ENCODE measurements at places on chromosomes 2 and 18.
A peak's percentile ranks its signal among the peaks of the same experiment; 100 is the strongest.

- DNase-seq = no peak
Measured at GRCh38 chr2:194619366-194619765, 1037.7 kb upstream of the SLC39A10 start.

DNA sequence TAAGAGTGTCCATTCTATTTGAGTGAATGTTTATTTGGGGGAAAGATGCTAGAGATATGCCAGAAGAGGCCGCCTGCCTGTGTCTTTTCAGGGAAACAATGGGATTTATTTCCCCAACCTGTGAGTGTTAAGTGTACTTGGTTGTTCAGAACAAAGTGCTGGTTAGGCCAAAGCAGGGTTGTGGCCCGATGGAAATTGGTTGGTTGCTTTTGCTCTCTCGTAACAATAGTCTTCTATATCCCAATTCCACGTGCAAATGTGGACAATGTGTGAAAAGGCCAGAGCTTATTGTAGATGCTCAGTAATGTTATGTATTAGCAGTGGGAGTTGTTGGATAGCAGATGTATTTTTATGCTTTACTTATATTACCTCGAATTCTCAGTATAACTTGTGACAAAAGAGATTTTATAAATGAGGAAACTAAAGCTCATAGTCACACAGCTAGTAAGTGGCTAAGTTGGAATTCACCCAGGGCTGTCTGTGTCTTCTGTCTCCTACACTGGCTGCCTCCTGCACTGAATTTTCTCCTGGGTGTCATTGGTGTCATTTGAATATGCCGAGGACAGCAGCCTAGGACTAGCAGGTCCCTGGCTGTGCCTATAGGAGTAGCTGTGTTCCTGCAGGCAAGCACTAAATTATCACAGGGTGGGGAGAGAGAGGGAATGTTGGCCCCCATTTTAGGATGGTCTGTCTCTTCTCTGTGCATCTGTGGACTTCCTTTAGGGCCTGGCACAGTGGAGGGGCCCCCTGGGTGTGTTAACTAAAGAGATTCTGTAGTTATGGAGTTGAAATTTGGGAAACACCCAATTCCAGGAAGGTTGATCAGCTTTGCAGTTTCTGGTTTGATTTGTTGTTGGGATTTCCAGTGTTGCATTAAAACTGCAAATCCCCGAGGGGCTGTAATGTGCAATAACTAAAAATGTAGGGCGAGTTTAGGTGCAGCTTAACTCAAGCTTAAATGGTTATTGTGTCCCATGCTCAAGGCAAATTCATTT lies 21.6 kb downstream of the GPD2 start:
- no peak for DNase-seq

DNA sequence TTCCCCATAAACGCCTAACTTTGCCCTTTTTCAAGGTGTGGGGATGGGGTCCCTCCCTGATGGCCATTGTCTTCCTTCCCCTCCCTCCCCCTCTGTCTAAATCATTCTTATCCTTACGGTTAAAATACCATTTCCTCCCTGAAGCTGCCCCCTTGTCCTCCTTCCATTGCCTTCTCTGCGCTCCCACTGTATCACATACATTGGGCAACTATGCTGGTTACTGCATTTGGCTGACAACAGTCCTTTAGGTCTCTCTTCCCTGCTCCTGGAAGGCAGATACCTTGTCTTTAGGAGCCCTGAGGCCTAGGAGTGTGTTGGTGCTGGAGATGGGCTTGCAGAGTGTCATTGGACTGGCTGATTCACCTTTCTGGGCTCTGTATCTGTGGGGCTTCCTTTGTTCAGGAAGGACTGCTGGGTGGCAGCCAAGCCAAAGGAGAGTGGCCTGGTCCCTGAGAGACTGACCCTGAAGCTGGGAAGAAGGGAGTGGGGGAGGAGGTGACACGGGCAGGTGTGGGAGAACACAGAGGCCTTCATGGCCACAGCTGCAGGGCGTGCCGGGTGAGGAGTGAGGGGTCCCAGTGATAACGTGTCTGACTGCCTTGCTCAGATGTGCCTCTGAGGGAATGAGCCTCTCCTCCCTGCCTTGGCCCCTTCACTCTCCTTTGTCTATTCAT lies 2.2 kb downstream of the WNT6 start:
- DNase-seq = no peak

DNA sequence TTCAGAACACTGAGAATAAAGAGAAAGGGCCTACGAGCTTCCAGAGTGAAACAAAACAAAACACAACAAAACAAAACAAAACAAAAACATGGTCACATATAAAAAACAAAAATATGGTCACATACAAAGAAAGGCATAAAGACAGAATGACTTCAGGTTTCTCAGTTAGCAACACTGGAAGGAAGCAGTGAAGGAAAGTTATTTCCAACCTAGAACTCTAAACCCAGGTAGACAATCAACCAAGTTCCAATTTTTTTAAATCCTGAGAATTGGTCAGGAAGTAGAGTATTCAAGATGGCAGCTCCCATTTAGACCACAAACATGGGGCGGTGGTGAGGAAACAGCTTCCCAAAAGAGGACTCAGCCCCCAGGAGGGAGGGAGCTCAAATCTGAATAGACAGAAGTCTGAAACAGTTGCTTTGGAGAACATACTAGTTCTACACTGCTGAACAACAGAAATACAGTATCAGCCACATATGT lies 9.1 kb downstream of the DRC1 start:
- peak; percentile 39 for DNase-seq

GRCh38 chr2:229861431-229861830 lies 60.4 kb downstream of the TRIP12 start:
- DNase-seq = no peak

DNA sequence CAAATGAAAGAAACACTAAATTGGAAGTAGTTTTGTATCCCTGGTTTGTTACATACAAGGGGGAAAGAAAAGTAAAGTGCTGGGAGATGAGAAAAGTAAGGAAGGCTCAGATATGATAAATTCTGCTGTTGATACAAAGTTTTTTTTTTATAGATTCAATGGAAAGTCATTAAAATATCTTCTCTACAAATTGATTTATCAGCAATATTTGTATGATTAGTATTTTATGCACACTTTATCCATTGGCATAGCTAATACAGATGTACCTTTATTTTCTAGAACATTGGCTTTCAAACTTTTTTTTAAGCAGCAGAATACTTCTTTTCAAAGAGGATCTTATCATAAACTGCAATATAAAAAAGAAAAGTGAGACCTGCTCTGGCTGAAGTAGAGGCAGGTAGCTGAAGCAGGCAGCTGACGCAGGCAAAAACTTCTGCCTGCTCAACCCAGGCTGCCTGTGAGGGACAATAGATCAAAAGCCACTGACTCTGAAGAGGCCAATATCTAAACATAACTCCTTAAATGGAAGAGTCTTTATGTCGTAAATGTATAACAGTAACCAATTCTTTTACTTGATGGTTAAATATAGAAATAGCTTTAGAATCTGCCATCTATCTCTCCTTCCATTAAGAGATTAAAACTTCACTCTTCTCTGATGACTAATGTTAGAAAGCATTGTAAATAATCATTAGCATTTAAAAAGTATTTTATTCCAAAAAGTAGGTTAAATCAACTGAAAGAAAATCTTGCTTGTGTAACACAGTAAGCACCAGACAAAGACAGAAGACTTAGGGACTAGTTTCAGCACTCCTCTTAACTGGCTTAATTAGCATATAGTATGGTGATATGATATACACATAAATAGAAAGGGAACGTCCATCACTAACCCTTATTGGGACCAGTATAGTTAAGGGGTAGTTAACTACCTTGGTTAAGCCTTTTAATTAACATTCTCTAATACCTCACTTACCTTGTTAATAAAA lies 174.2 kb downstream of the SLC39A10 start:
- DNase-seq = no peak

- DNase-seq = no peak
Measured at GRCh38 chr2:85783796-85784195, 30.0 kb downstream of the ATOH8 start.

DNA sequence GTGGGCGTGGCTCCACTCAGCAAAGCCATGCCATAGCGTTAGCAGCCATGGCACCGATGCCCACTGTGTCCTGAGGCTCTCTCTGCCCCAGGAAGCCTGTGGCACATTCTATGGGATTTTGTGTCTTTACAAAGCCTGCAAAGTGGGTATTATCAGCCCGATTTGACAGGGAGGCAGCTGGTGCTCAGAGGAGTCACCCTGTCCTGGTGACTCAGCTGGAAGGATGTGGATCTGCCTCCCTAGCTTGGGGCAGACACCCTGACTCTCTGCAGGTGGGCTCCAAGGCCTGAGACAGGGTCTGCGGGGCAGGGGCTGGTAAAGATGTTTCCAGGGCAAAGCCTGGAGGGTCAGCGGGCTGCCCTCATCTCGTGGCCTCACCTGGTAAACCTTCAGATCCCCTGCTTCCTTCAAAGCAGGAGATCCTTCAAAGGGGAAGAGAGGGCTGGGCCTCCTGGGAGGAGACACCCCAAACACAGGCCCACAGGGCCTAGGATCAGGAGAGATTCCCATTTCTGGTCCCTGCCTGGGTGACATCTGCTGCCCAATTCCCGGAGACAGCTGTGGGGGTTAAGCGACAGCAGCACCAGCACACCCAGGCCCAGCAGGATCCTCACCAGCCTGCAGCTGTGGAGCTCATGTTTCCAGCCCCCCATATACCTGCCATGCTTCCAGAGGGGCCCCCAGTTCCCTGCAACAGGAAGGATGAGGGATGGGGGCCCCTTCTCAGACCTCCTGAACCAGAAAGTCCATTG lies 3.0 kb upstream of the ASB1 start:
- DNase-seq = no peak

DNA sequence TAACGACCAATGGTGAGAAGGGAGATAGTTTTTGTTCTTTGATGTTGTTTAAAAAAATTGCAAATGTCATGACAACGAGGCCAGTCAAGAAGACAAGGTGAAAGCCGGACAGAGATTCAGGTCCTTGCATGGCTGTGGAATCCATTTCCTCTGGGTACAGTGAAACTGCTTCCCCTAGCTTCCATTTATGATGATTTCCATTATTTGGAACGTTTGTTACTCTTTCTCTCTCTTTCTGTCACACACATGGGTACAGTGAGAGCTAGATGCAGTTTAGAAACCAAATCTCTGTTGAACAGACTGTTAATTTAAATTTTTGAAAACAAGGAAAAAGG lies 57.4 kb upstream of the MSH2 start:
- no peak for DNase-seq

GRCh38 chr2:104487366-104487765 lies 366.5 kb upstream of the POU3F3 start:
- no peak for DNase-seq

GRCh38 chr2:162072976-162073887 lies 783 bp downstream of the DPP4 start:
- DNase-seq = no peak

DNA sequence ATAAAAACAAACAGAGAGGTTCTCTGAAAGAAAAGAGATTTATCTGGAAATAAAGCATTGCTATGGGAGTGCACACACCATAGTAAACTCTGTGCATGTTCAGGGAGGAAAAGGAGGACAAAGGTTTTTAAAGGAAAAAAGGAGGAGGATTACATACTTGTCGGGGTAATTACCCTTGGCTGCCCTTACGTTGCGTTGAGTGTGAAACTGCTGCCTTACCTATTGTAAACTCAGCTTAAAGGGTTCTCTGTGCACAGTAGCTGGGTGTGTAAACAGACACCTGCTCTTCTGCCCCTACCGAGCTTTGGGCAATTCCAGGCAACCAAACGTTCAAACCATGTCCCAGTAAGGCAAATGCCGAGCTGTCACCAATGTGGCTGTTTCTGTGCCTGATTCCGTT lies 29.6 kb upstream of the PXDN start:
- DNase-seq = no peak

DNA sequence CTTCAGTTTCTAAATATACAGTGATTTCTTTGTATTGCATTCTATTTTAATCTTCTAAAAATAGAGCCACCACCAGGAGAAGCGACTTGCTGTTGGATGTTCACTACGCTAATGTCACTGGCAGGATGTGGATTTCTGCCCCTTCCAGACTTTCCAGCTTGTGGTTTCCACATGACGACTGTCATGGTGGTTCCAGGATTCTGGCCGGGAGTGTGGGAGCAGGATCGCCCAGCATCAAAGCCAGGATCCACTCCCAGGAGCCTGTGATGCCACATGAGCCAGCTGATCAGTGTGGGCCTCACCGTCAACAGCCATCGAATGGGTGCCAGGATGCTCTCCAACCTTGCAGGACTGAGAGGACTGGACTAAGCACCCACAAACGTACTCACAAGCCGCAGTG lies 148.8 kb downstream of the HDAC4 start:
- DNase-seq = no peak

- no peak for DNase-seq
Measured at GRCh38 chr18:32483002-32483401, 12.3 kb upstream of the GAREM1 start.

DNA sequence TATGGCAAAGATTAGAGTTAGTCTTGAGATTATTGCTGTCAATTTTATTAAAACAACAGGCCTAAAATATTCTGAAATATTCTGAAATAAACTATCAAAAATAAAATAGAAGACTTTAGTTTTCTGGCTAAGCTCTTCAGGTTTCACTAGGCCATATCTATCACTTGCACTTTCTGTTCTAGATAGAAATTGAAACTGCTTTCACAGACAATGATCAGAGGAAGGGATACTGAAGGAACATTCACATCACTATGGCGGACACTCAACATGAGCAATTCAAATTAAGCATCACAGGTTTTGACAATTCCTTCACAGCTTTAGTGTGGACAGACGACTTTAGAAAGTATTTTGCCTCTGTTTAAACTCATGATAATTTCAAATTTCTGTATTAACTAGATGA lies 586.4 kb upstream of the REG3G start:
- DNase-seq = no peak

- no peak for DNase-seq
Measured at GRCh38 chr2:2332381-2332780, 1.3 kb upstream of the MYT1L start.

- no peak for DNase-seq
Measured at GRCh38 chr2:239756790-239757760, 268.1 kb downstream of the NDUFA10 start.

DNA sequence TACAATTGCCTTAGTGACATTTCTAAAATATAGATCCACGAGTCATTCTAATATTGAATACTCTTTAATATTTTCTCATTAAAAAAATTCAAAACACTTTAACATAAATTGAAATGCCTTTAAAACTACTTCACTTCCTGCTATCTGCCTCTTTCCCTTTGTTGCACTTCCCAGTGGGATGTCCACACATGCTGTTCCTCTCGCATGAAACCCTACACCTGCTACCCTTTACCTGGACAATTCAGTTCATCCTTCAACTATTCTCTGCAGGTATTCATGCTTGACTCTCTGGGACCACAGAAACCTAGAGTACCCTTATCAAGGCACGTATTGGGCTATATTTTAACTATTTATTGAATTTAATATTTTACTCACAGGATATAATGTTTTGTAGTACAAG lies 373.3 kb upstream of the GALNT5 start:
- DNase-seq = no peak

DNA sequence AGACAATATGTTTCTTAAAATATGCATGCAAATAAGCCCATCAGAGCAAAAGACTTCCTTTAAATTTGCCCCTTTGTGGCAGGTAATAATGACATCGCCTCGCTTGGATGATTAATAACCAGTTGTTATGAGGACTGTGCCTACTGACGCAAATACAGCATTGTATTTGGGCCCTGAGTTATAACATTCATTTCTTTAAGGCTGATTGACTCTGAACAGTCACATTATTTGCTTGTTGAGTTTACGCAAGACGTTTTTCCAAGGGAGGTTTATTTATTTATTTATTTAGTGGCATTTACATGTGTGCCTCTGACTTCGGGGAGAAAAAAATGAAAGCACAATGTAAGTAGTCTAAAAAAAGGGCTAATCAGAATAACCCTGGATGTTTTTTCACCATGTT lies 88.3 kb downstream of the SLC8A1 start:
- no peak for DNase-seq

All from HL-60 (cell line).